ENCODE measurements at places on chromosomes 3 and 15.

DNA sequence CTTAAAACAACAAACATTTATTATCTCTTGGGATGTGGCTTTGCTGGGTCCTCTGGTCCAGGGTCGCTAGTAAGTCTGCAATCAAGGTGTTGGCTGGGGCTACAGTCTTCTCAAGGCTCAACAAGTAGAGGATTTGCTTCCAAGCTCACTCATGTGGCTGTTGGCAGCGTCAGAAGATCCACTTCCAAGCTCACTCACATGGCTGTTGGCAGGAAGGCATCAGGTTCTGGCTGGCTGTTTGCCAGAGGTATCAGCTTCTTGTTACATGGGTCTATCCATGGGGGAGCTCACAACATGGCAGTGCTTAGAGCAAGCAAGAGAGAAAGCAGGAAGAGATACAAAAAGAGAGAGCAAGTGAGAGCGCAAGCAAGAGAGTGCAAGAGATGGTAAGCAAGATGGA lies 15.0 kb upstream of the BNC1 start:
- DNase-seq: no peak

DNA sequence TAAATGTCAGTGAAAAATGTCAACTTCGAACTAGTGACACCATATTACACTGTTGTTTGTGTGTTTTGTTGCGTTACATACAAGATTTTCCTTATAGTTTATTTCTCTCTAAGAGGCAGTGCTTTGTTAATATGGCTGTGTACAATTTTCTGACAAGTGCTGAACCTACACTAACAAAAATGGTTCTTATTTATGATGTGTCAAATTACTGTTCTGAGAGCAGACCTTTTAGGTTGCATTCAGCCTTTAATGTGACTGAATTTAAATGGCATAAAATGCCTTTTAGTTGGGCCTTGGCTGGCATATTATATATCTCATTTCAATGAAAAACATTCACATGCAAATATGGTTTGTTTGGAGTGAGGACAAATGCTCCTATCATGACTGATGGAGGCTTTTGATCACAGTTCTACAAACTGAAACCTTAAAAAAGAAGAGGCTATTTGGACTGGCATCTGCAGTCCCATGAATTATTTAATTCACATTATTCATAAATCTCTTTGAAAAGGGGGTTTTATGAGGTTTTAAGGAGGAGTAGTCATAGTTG lies 750.6 kb downstream of the CADM2 start:
- no peak for DNase-seq

DNA sequence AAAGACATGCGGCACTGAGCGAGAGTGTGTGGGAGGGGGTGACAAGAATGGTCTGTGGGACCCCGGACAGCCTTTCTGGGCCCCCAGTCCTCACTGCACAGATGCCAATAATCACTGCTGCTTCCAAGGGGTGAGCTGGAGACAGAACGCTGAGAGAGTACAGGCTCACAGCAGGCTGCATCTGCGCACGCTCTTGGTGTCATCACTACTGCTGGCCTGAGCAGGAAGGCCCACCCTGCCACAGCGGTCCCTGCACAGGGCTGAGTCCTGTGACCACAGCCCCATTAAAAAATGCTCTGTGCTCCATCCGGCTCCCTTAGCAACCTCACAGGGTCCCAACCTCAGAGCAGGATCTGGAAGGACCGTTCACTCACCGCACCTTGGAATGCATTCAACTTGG lies 205.5 kb upstream of the NSMCE3 start:
- no peak for DNase-seq

DNA sequence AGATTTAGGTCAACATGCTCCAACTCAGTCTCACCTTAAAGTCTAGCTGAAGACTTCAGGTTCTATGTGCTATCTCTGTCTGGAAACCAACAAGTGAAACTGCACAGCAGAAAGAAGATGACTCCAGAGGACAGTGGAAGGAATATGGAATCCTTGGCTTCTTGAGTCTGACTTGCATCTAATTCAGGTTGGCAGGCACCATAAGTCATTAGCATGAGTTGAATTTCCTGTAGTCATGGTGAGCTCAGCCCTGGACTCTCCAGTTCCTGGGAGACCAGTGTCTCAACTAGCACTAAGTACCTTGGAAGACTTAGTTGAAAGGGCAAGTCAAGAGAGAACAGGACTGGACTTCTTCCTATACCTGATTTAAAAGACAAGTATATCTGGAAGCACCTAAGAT lies 129.7 kb downstream of the DTWD1 start:
- DNase-seq: no peak

GRCh38 chr3:44061268-44061667 lies 180.4 kb upstream of the TOPAZ1 start:
- DNase-seq: no peak

GRCh38 chr3:179796421-179796820 lies 143.6 kb downstream of the USP13 start:
- no peak for DNase-seq

- no peak for DNase-seq
These were observed 55.5 kb downstream of the ST6GAL1 start for GRCh38 chr3:186985661-186986364.

All from activated naive CD4-positive, alpha-beta T cell (primary cell).